ENCODE measurements at places on chromosomes 16 and 17.

- no peak for DNase-seq
These were observed 10.0 kb downstream of the GGA2 start for GRCh38 chr16:23500212-23500861.

DNA sequence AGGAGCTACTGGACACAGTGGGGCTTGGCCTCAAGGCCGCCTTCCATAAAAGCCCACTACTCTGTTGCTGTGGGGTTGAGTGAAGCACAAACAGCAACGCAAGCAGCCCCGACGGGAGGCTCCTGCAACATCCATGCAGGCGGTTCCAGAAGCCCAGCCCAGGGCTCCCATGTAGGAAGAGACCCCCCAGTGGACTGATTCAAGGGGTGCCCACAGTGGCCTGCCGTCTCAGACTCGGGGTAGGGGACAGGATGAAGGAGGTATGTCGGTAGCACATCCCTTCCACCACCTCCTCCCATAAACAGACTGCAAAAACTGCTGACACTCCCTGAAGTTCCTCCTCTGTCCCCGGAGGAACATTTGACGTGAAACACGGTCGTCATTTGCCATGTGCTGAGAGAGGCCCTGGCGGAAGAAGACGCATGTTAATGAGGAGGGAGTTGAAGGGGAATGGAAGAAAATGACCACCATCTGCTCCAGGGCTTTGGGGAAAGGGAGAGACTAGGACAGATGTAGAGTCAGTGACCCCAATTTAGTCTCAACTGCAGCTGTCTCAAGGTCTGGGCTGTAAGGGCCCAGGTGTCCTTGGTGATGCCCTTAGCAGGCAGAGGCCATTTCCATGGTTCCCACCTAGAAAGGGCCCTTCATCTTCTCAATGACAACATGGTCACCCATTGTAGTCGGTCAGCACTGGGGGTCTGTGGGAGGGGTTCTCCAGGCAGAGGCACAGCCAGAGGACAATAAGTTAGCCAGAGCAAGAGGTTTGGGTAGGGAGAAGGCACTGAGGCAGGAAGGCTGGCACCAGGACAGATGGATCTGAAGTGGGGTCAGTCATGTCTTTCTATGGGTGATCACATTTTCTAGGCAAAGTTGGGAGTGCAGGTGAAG is 200.6 kb downstream of the CPPED1 start:
- DNase-seq: no peak

- DNase-seq: peak; percentile 37
These were observed 119.0 kb downstream of the SNX29 start for GRCh38 chr16:12095275-12096156.

GRCh38 chr17:49881054-49881402 is 33.2 kb upstream of the TAC4 start:
- DNase-seq: no peak

- peak; percentile 73 for DNase-seq
These were observed at the start of gene UNKL for GRCh38 chr16:1414532-1415260. Gene UNKL, minus strand, starts transcription at chr16:1414704. Its CDS starts 13 bp downstream, at chr16:1414691.

GRCh38 chr17:19410091-19410490 is 941 bp upstream of the RNF112 start:
- no peak for DNase-seq

DNA sequence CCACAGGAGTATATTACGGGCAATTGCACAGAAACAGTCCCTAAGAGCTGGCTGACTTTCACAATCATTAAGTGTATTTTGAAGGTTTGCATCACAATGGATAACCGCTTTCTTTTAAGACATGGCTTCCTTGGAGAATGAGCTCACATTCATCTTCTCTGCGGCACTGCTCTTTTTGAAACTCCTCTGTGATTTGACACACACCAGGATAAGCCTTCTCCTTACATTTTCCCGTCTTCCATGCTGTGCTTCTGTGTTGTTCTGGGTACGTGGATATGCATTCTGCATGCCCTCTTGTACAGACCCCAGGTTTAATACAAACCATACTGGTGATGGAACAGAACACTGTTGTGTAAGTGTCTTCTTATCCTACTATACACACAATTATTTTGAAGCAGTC is 89.5 kb upstream of the METRNL start:
- DNase-seq: no peak

- peak; percentile 48 for DNase-seq
These were observed 11.2 kb downstream of the PIK3R5 start for GRCh38 chr17:8954339-8954738.

DNA sequence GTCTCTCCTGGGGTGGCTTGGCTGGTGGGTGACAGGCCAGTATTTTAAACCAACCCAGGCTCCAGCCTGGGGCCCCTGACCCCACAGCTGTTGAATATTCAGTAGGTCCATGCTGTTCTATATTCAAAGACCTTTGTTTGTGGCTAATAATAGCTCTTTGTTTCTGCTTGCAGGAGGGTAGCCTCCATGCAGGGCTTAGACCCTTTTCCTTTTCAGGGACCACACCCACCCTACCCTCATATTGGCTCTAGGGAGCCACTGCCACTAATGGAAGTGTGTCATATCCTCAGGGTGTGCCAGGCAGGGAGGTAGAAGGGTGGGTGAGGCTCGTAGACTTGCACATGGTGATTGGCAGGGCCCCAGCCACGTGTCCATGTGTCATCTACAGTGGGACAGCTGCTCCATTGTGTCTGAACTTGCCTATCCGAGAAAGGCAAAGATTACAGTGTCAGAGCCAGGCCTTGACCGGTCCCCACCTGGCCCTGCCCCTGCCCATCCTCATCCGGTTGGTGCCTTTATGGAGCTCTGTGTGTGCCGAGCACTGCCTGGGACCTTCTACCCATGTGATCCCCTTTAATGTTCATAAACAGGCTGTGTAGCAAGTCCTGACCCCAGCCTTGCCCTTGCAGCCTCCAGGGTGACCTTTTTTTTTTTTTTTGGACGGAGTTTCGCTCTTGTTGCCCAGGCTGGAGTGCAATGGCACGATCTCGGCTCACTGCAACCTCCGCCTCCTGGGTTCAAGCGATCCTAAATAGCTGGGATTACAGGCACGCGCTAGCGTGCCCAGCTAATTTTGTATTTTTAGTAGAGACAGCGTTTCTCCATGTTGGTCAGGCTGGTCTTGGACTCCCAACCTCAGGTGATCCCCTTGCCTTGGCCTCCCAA is 22.1 kb downstream of the TMC7 start:
- DNase-seq: no peak

- DNase-seq: no peak
These were observed 33.4 kb upstream of the CLEC18A start for GRCh38 chr16:69917739-69918138.

All from stimulated activated CD8-positive, alpha-beta memory T cell treated with anti-CD3 and anti-CD28 coated beads, Interleukin-2, amount 100 ng/mL, for 1 hour (primary cell).